ENCODE measurements at places on chromosomes 7 and 10.

GRCh38 chr10:22666287-22667092, 47.9 kb downstream of the PIP4K2A start:
- no peak for DNase-seq

DNA sequence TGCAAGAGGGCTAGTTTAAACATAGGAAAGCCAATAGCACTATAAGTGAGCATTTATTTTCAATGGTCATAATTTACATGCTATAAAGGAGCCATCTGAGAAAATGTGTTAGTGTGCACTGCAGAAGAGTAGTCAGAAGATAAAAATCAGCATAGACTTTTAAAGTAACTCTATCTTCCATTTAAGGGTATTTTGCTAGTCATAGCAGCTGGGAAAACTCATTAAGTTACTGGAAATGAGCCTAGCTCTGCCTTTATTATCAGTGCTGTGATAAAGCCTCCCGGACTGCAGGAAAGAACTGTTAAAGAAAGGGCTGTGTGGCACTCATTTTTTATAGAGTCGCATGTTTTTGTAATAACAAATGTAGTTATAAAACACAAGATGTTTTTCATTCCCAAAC, 825.8 kb upstream of the POM121L12 start:
- no peak for DNase-seq

DNA sequence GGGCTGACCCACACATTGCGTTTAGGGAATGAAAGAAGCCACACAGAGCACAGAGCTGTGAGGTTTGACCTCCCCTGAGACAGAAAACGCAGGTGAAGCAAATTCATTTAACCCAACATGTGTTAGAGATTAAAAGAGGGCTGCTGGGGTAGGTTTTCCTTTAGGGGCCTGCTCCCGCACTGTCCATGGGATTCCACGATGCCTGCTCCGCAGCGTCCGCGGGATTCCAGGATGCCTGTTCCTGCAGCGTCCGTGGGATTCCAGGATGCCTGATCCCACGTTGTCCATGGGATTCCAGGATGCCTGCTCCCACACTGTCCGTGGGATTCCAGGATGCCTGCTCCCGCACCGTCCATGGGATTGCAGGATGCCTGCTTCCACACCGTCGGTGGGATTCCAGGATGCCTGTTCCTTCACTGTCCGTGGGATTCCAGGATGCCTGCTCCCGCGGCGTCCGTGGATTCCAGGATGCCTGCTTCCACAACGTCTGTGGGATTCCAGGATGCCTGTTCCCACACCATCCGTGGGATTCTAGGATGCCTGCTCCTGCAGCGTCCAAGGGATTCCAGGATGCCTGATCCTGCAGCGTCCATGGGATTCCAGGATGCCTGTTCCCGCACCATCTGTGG, 78.7 kb downstream of the VIPR2 start:
- no peak for DNase-seq

DNA sequence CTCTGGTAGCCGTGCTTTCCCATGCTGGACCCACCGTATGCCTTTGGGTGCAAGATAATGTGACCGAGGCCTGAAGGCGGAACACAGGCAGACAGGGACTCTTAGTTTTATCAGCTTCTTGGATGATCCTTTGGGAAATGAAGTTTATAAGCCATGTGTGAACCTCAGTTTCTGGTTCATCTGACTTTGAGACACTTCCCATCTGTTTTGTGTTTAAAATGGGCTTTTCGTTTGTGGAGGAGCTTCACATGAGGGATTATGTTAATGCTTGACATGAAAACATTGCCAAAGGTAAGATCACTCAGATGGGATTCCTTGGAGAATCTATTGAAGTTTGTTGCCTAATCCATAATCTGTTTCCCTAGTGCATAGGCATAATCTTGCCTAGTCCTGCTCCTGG, 249.8 kb upstream of the LYZL1 start:
- DNase-seq = no peak

GRCh38 chr10:59587083-59587755, 122.4 kb downstream of the SLC16A9 start:
- no peak for DNase-seq

DNA sequence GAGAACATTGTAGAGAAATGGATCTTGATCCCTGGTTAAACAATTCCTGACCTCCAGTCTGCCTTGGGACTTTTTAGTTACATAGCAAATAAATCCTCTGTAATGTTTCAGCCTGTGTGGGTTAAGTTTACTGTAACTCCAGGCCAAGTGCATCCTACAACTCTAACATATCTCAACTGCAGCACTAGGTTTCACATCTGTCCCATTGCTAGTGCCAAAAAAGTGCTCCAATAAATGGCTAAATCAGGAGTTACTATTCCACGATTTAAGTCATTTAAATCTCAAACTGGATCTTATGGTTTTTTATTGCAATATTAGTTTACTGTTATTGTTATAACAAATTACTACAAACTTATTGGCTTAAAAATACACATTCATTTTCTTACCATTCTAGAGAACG, 479.6 kb downstream of the GPAM start:
- DNase-seq = no peak

DNA sequence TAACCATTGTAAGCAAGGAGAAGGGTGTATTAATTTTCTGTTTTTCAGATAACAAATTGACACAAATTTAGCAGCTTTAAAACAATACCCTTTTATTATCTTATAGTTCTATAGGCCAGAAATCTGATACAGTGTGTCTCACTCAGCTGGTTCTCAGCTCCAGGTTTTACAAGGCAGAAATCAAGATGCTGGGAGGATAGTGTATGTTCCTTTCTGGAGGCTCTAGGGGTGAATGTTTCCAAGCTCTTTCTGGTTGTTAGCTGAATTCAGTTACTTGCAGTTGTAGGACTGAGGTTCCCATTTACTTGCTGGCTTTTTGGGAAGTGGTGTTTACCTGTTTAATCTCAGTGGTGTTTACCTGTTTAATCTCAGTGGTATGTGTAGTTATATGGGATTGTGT, 125.4 kb downstream of the ADK start:
- no peak for DNase-seq

GRCh38 chr10:85864173-85864549, 502.4 kb downstream of the GRID1 start:
- DNase-seq = no peak

DNA sequence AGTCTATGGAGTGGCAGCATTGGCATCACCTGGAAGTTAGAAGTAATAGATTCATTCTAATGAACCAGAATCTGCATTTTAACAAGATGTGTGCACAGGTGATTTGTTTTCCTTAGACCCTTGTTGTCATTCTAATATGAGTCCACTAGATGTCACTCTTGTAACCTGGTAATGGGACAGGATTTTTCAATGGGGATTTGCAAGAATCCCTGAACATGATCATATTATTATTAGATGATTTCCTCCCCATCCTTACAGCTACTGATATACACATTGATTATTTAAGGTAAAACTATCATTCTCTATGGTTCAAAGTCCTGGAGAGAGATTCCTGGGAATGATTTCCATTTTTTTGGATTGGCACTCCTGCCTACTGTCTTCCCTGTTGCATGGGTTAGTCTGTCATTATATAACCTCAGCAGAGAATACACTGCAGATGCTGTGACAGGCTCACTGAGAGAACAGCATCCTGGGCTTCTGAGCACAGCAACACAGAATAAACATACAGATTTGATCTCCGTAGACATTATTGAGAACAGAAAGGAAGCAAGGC, 194.9 kb downstream of the SUGCT start:
- peak; percentile 86 for DNase-seq

DNA sequence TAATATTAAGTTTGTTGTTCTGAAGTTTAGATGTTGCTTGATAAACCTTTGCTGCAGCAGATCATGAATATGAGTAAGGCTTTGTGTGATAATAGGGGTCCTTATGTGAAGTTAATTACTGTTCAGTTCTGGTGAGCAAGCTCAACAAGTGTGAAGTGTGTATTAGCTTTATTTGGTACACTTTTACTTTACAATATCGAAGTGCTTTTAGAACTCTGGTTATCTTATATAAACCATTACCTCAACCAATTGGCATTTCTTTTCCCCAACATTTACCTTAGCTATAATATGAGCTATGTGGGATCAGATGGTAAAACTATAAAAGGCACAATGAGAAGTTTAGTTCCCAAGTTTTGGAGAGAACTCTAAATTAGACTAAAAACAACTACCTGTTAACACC, 127.6 kb downstream of the LCOR start:
- DNase-seq = no peak

DNA sequence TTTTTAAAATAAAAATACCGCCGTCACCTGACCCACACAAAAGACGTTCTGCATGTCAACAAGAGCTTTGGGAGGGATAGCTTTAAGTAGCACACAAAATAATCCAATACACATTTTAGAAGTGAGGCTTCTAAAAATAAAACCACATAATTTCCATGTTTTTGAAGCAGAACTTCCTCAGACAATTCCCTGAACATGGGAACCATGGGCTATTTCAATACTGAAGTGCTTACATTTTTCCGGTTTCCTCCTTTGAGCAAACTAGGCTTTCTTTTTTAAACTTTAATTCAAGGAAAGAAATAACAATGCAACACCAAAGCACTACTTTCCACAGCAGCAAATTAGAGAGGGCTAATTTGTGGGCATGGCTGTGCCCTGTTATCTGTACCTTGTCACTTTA, 59.9 kb downstream of the ELMO1 start:
- no peak for DNase-seq

- no peak for DNase-seq
Observed at GRCh38 chr10:74093530-74094164, 57.0 kb downstream of the AP3M1 start.

DNA sequence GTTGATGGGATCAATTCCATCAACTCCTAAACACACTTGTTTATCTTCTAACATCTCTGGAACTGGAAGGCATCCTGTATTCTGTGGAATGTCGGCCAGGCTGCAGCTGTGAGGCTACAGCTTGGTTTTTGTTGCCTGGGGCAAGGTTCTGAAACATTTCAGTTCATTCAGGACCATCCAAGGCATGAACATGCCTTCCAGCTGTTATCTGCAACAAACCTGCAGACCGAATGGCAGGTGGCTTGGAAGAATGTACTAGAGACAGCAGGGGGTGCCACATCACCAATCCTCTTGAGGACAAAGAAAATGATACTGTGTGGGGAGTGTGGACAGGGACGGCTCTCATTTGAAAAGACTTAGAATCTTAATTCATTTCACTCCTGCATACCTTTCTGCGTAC, 12.4 kb downstream of the PAPOLB start:
- DNase-seq = no peak

- DNase-seq = no peak
Observed at GRCh38 chr10:112801004-112801403, 149.0 kb upstream of the TCF7L2 start.

- no peak for DNase-seq
Observed at GRCh38 chr10:13730956-13731355, 144.2 kb downstream of the PRPF18 start.

DNA sequence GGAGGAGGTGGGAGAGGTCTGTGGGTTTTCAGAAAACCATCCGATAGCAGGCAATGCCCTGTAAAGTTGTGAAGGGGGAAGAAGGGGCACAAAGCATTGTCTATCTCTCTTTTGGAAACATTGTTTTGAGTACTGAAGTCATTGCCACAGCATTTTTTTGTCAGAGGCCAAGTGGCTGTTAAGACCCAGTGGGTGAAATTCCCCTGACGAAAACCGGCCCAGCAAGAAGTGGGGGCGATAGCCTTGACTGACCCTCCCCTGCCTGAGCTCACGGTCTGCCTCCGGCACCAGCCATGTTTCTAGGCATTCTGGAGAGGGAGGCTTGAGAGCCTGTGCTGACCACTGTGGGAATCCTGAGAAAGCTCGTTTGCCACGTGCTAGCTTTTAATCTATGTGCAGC, 144.7 kb downstream of the RPS24 start:
- no peak for DNase-seq

- DNase-seq = no peak
Observed at GRCh38 chr7:37186753-37187152, 261.9 kb downstream of the ELMO1 start.

- no peak for DNase-seq
Observed at GRCh38 chr7:115224922-115225321, 303.0 kb downstream of the MDFIC start.

GRCh38 chr10:102696736-102697135, 17.5 kb downstream of the ARL3 start:
- no peak for DNase-seq

GRCh38 chr10:10353326-10353868, 664.3 kb upstream of the CELF2 start:
- peak; percentile 5 for DNase-seq

GRCh38 chr10:43338117-43338516, 33.3 kb upstream of the FXYD4 start:
- DNase-seq = no peak

GRCh38 chr7:45267262-45267661, 109.7 kb downstream of the RAMP3 start:
- DNase-seq = no peak

DNA sequence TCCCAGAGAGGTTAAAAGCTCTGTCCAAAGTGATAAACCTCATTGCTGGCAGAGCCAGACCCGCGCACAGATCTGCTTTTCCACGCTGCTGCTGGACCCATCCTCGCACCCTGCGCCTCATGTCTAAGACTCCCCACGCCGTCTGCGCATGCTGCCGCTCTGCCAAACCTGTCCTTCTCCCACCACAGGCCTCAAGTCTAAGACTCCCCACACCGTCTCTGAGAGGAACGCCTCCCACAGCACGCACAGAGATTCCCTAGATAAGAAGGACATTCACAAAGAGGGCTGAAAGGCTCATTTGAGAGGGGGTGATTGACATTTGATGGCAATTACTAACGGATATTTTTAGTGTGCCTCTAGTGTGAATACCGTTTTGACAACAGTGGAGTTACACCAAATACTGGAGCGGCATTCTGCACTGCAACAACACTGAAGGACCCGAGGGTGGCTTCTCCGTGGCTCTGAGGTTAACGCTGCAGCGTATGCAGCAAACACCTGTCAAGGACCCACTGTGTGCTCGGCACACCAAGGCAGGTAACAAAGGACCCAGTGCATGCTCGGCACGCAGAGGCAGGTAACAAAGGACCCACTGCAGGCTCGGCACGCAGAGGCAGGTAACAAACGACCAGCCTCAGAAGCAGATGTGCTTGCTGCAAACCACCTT, 231.4 kb downstream of the DNAJB6 start:
- DNase-seq = no peak

DNA sequence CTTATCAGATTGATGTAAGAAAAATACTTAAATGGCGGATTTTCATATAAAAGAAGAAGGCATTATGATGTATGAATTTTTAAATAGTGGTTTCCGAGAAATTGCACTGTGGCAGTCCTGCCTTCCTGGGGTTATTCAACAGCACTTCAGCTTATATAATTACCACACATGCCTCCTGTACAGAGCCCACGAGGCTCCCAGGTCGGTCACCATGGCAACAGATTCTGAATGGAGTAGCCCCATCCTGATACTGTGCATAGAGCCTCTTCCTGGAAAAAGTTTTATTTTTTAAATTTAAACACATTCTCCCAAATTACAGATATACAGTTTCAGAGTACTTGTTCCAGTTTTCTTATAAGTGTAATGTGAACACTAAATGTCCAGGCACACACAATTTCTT, 15.9 kb upstream of the ASB4 start:
- DNase-seq = no peak

GRCh38 chr10:28875549-28876081, 198.3 kb downstream of the BAMBI start:
- DNase-seq = peak; percentile 2

DNA sequence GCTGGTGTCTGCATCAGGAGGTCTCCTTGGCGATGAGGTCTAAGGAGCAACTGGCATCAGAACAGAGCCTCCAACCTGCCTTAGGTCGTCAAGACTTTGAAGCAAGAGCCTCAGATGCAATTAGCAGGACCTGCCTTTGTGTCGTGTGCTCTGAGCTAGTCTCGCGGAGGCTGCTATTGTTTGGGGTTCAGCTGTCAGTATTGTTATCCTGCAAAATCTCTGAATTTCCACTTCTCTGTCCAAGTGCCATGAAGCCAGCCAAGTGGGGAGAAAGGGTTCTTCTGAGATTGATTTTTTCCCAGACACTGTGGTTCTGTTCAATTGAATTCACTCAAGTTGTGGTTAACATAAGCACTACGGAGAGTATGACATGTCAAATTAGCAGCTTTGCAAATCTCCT, 78.7 kb downstream of the ADARB2 start:
- no peak for DNase-seq
